Stimulated activated CD4-positive, alpha-beta T cell treated with anti-CD3 and anti-CD28 coated beads, TNF-alpha, amount 100 ng/mL, for 24 hours (primary cell): ENCODE measurements at places on chromosomes 13 and 19.

- DNase-seq: no peak
Measured at GRCh38 chr19:49157445-49158224, at the start of gene TRPM4. Gene TRPM4, plus strand, starts transcription at chr19:49157792. Its CDS starts 75 bp downstream, at chr19:49157867.

GRCh38 chr13:111270126-111270525 is 50.3 kb upstream of the TEX29 start:
- no peak for DNase-seq

DNA sequence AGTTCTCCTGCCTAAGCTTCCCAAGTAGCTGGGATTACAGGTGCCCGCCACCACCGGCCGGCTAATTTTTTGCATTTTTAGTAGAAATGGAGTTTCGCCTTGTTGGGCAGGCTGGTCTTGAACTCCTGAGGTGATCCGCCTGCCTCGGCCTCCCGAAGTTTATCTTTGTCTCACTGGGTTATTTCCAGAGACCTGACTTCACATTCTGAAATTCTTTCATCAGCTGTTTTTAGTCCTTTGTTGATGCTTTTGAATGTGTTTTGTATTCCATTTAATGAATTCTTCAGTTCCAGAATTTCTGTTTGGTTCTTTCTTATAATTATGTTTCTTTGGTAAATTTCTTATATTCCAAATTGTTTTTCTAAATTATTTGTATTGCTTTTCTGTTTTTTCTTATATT is 55.4 kb upstream of the MLNR start:
- no peak for DNase-seq

DNA sequence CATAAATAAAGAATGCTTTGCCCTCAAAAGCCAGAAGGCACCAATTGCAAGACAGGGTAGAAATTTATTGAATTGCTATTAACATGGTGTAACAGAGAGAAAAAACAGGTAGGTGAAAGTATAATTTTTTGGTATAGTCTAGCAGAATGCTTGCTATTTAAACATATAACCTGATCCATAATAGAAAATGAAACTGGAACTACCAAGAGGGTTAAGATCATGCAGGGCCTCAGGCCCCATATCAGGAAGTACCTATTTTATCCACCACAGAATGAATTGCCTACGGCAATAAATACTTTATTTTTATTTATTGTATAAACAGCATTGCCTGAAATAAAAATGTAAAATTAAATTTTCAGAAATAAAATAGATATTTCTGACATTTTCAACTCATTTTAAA is 159.5 kb downstream of the PRR20E start:
- DNase-seq: no peak

GRCh38 chr13:52949742-52950141 is 78.9 kb upstream of the OLFM4 start:
- no peak for DNase-seq

DNA sequence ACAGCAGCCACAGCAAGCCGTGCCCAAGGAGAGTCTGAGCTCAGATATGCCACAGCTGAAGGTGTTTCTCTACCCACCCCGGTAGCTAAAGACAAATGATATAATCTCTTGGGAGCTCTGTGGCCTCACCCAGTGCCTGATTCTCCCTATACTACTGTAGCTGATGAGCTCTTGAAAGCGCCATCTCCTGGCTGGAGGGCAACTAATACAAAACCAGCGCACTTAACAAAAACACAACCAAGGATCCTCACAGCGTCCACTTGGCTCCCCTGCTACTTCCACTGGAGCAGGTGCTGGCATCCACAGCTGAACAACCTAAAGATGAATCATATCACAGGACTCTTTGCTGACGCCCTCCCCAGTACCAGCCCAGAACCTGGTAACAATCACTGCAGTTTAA is 1212.0 kb downstream of the PCDH17 start:
- no peak for DNase-seq

GRCh38 chr13:25179011-25179410 is 6.9 kb upstream of the AMER2 start:
- no peak for DNase-seq

DNA sequence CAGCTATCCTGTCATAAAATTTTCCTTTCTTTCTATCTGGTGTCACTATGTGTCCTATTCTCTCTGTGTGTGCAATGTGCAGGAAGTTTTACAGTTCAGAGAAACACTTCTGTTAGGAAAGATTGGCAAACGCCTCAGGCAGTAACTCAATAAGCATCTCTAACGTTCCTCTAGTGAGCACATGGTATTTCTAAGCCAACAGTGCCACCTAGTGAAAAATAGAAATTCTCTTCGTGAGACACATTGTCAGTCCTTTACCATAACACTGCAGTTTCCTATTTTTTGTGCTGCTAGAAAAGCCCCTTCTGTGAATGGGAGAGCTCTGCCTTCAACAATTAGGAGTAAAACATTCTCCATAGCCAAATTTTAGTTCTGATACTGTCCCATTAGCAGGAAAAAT is 50.7 kb downstream of the ZNF723 start:
- DNase-seq: no peak

GRCh38 chr19:51064534-51065220 is at the start of gene KLK13:
Gene KLK13, minus strand, starts transcription at chr19:51065092. Its CDS starts 25 bp downstream, at chr19:51065067.
- no peak for DNase-seq

DNA sequence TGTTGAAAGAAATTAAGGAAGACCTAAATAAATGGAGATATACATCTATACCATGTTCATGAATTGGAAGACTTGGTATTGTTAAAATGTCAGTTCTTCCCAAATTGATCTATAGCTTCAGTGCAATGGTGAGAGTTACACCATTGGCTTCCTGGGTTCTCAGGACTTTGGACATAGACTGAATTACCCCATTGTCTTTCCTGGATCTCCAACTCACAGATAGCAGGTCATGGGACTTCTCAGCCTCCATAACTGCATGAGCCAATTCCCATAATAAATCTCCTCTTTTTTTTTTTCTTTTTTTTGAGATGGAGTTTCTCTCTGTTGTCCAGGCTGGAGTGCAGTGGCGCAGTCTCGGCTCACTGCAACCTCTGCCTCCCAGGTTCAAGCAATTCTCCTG is 38.7 kb downstream of the CCNE1 start:
- no peak for DNase-seq

DNA sequence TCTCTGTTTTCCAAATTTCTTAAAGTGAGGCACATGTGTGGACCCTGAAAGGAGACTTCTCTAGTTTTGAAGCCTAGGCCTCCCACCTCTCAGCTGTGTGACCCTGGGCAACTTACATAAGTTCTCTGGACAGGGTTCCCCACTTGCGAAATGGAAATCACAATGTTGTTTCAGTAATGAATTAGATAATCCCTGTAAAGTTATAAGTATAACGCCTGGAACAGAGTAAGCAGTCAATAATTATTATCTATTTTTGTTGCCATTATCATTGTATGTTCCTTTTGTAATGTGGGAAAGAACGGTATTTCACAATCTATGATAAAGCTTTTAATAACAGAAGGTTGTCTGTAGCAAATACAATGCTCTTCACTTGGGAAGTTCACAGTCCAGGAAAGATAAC is 437.3 kb upstream of the ZNF507 start:
- DNase-seq: no peak

DNA sequence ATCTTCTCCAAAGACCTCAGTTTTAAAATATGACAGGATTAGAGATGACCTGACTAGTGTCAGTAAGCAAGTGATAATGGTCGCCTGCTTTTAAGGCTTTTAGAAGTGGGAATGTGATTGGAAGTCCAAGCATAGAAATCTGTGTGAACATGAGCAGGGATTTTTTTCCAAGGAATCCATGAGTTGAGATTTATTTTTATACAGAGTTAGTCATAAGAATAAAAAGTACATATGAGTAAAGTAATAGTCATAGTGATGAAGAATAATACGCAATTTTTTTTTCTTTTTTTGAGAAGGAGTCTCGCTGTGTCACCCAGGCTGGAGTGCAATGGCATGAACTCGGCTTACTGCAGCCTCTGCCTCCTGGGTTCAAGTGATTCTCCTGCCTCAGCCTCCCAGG is 1.6 kb downstream of the ZNF546 start:
- DNase-seq: no peak

DNA sequence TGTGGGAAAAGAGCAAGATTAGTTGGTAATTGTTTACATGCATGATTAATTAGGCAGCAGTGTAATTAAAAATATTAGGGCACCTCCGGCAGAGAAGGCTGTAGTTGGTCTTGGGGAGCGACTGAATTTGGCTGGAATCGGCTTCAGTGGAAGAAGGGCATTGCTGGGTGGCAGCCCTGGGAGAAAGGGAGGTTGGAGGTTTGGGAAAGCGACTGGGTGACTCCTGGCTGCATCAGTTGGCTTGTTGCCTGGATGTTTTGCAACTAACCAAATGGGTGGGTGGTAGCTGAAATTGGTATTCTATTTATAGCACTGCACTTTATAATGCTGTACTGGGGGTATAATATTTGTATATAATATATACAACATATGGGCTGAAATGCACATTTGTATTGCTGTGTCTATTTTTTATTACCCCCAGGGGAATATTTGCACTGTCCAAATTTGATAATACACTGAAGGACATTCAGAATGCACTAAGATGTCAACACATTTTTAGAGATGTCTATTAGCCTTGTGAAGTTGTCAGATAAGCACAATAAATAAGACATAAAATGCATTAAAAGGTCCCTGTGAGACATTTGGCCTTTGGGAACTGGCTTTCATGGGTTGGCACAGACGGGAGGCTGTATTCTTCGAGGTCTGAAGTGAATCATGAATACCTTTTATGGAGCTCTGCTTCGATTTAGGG is 1.7 kb downstream of the B3GLCT start:
- no peak for DNase-seq

DNA sequence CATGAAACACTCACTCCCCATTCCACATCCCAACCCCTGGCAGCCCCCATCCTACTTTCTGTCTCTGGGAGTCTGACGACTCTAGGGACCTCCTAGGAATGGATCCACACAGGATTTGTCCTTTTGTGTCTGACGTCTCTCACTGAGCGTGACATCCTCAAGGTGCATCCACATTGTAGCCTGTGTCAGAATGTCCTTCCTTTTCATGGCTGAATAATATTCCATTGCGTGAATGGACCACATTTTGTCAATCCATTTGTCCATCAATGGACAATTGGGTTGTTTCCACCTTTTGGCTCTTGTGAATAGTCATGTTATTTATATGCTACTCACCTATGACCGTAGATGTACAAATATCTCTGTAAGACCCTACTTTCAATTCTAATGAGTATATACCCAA is 16.8 kb upstream of the NMRK2 start:
- no peak for DNase-seq

DNA sequence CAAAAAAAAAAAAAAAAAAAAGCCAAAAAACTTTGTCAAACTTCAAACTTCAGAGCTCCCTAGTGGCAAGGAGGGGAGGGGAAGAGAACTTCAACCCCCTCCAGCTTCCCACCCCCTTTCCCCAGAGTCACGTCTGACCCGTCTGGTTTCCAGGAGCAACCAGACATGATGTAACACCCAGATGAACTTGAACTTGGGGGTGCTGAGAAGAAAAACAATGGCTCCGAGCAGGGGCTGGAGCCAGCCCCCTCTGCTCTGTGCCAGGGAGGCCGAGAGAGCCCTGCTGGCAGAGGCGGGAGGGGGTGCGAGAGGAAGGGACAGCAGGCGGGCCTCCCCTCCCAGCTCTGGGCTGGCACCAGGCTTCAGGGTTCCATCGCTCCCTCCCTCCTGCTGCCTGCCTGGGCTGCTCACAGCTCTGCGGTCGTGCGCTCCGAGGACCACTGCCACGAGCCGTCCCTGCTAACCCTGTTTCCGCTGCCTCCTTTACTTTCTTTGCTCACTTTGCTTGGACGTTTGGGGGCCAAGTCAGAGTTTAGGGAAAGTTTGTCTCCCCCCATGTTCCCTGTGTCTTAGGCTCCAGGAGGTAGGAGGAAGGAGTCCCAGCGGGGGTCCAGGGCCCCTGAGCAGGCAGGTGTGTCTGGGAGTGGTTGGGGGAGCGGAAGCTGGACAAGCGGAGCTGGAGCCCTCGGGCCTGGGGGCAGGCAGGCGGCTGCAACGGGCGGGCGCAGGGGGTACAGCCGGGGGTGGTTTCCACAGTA is 11.1 kb downstream of the LYL1 start:
- DNase-seq: no peak

GRCh38 chr13:34654203-34654602 is 287.9 kb upstream of the NBEA start:
- DNase-seq: no peak

DNA sequence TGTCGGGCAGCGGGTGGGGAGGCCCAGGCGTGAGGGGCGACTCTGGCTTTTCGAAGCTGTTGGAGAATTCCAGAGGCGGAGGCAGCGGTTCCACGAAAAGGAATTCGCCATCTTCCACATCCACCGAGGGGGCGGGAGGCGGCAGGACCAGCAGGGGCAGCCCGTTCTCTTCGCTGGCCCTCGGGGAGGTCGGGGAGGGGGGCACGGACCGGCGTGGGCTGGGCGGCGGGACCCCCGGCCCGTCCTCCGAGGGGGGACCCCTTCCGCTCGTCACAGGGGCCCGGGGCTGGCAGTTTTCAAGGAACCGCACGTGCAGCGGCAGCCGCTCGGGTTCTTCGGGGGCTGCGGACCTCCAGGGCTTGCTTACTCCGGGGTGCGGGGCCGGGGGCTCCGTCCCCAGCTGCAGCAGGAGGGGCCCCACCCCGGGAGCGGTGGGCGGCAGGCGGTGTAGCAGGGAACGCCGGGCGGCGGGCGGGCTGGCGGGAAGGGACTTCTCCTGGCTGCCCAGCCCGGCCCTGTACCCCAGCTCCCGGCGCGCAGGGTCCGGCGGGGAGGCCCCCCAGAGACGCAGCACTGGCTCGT is 18.0 kb downstream of the C19orf81 start:
- DNase-seq: no peak

- no peak for DNase-seq
Measured at GRCh38 chr13:110520431-110521295, 40.9 kb downstream of the RAB20 start.

DNA sequence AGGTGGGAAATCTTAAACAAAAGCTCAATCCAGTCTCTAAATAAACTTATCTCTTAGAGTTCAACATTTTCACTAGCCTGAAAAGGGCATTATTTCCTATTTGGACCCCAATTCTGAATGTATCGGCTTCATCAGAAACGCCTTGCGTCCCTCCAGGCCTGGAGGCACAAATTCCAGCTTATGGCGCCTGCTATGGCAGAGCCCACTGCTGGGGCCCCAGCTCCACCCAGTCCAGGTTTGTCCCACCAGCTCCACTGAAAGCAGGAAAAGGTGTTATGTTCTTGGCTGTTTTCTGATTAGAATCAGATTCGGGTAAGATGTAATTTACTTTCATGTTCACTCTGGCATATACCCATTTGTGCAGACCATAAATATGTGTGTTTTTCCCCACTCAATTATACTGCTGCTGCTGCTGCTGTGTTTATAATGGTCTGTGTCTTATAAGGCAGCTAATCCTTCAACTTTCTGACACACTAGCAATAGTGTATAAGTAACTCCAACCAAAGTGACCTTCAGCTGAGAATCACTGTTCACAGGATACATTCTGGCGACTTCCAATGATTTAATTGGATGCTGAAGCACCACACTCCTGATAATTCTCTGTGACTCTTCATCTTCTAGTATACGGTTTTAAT is 6.4 kb downstream of the IRS2 start:
- no peak for DNase-seq

- no peak for DNase-seq
Measured at GRCh38 chr13:67148161-67148571, 82.0 kb downstream of the PCDH9 start.
